Activated naive CD4-positive, alpha-beta T cell (primary cell): ENCODE measurements at places on chromosomes 6 and 20.

DNA sequence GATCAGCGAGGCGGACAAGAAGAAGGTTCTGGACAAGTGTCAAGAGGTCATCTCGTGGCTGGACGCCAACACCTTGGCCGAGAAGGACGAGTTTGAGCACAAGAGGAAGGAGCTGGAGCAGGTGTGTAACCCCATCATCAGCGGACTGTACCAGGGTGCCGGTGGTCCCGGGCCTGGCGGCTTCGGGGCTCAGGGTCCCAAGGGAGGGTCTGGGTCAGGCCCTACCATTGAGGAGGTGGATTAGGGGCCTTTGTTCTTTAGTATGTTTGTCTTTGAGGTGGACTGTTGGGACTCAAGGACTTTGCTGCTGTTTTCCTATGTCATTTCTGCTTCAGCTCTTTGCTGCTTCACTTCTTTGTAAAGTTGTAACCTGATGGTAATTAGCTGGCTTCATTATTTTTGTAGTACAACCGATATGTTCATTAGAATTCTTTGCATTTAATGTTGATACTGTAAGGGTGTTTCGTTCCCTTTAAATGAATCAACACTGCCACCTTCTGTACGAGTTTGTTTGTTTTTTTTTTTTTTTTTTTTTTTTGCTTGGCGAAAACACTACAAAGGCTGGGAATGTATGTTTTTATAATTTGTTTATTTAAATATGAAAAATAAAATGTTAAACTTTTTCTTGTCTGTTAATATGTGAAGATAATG is 2.2 kb downstream of the HSPA1B start:
- no peak for DNase-seq

GRCh38 chr6:27043244-27043643 is 204.3 kb upstream of the PRSS16 start:
- DNase-seq = no peak

DNA sequence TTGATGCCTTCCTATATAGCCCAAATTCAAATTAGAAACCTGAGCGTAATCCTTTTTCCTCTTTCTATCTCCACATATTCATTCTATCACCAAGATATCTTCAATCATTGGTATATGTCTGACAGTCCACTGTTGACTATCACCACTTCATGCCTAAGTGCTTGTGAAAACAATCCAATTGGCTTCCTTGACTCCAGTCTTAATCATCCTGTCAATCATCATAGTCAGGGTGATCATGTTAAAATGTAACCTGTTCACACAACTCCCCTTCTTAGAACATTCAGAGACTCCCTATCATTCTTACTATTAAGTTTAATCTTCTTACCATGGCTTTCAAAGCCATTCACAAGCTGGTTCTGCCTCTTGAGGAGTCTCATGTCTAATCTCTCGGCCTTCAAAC is 616.7 kb downstream of the PHF3 start:
- DNase-seq = no peak

DNA sequence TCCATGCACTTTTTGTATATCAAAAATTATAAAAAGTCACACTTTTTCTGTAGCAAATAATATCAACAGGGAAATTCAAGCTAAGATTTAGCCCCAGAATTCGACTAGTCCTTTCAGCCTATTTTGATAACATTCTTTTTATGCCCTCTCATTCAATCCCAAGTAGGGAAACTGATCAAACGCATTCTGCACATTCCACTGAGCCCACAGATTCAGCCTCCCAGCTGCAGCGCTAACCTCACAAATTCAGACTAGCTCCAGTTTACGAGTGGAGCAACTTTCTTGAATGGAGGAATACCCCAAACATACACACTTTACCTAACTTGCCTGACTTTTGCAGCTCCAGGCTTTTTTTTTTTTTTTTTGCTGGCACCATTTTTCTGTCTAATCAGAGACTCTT is 70.3 kb upstream of the HEY2 start:
- DNase-seq = no peak

GRCh38 chr6:7954477-7955200 is 44.1 kb upstream of the TXNDC5 start:
- no peak for DNase-seq

DNA sequence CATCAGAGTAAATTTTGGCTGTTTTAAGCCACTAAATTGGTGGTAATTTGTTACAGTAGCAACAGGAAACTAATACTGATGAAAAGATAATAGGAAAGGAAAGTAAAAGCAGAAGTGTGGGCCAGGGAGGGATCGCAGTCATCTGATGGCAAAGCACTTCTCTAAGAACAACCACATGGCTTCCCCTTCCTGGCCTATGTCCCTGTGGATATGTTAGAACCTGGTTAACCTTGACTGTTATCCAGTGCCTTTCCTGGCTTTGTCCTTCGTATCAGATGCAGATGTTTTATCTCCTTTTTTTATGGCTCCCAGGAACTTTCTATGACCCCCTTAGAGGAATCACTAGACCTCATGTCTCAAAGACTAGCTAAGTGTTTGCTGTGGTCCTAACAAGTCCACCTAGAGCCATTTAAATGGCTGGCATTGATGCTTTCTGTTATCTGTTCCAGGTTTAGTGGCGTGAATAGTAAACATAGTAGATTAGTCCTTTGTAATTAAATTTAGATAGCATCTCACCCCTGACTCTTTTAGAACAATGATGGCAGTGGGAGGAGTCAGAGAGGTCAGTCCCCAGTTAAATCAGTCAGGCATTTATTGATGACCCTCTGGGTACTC is 79.2 kb upstream of the PHACTR2 start:
- no peak for DNase-seq

DNA sequence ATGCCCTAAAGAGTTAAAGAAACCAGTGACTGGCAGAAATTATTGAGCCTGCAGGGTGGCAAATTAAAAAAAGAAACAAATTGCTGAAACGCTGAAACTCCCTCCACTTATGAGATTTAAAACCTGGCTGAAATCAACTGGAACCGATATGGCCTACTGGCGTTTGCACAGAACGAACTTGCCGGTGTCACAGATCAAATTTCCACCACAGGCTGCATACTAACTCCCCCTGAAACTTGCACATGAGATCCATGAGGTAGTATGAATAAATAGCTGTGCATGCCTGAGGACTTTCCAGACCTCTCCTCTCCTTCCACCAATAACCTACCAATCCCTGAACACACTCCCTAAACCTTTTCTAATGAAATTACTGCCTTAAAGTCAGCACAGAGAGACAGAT is 150.4 kb downstream of the RNGTT start:
- DNase-seq = no peak

DNA sequence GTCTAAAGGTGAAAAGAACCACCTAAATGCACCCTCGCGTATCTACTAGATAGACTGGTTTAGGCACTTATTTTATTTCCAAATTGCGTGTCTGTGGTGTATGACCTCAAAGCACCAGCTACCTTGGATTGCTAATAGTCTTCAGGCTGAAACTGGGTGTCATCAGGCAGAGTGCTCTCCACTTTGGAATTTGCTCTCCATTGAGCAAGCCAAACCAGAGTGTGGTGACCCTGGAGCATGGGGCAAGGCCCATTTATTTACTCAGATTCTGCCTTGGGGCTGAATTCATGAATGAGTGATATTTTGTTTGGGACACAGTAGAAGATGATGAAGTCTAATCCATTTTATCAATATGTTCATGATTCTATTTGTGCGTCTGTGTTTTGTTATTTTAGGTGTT is 812.8 kb upstream of the SLC35B3 start:
- no peak for DNase-seq

DNA sequence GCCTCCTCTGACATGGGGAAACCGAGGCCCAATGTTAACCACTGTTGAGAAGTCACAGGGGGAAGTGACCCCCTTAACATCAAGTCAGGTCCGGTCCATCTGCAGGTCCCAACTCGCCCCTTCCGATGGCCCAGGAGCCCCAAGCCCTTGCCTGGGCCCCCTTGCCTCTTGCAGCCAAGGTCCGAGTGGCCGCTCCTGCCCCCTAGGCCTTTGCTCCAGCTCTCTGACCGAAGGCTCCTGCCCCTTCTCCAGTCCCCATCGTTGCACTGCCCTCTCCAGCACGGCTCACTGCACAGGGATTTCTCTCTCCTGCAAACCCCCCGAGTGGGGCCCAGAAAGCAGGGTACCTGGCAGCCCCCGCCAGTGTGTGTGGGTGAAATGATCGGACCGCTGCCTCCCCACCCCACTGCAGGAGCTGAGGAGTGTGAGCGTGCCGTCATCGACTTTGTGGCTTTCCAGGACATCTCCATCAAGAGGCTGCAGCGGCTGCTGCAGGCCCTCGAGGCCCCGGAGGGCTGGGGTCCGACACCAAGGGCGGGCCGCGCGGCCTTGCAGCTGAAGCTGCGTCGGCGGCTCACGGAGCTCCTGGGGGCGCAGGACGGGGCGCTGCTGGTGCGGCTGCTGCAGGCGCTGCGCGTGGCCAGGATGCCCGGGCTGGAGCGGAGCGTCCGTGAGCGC is 1.6 kb downstream of the TNFRSF6B start:
- DNase-seq = no peak

- no peak for DNase-seq
Measured at GRCh38 chr20:33773412-33774089, 37.6 kb upstream of the CHMP4B start.

- DNase-seq = no peak
Measured at GRCh38 chr6:42279966-42280629, 62.4 kb upstream of the MRPS10 start.

- peak; percentile 28 for DNase-seq
Measured at GRCh38 chr20:17617212-17617867, 47.5 kb downstream of the DSTN start.

DNA sequence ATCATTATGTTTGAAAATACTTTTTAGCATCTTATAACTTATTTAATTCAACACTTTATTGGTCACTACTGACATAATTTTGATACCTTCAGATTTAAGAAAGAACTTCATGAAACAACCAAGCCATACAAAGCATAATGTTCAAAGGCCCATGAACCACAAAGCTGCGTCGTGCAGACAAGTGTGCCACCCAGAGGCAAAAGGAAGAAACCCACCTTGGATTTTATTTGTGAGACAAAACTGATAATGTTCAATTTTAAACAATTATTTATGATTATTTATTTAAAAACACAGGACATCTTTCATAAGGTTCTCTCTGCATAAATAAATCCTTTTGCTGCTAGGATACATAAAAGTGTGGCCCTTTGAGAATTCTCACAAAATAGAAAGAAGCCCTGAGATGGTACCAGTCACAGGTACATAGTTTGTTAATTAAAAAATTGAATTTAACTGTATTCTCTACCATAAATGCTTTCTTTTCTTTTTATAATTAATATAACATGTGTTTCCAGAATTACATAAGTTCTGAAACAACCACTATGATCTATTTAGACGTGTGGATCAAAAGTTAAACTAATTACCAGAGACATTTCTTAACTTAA is 143.7 kb downstream of the RALGAPA2 start:
- no peak for DNase-seq

DNA sequence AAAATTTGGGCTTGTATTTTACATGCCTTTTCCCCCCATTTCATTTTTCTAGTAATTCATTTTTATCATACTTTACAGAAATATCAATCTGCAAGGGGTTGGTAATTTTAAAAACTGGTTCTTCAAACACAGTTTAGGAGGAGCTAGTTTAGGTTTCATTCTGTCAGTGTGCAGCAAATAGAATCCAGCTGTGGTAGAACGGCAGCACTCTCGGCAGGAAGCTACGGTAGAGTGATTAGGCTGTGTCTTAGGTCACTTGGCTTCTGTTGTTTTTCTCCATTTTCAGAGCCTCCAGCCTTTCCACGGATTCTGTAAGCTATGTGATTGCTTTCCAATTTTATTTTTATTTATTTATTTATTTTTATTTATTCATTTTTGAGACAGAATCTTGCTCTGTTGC is 32.7 kb downstream of the TLDC2 start:
- DNase-seq = no peak

DNA sequence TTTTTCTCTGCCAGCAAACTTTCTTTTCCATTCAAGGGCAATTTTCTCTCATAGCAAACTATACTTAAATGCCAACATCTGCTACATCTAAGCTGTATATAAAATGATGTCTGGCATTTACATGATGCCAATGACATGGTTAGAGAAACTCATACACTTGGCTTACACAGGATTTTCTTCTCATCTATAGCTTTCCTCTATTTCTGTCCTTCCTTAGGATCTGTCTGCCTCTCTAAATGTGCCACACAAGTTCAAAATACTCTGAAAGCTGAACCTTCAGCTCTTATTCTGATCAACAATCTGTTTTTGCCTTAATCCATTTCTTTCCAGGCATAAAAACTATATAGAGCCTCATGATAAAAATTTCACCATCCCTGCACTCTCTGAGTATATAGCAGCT is 290.9 kb upstream of the RNF217 start:
- no peak for DNase-seq

- no peak for DNase-seq
Measured at GRCh38 chr6:118548136-118548535, at the start of gene PLN. Gene PLN, plus strand, starts transcription at chr6:118548296. Its CDS starts 10,626 bp downstream, at chr6:118558922.

- no peak for DNase-seq
Measured at GRCh38 chr6:134278000-134278399, 39.9 kb downstream of the SGK1 start.

DNA sequence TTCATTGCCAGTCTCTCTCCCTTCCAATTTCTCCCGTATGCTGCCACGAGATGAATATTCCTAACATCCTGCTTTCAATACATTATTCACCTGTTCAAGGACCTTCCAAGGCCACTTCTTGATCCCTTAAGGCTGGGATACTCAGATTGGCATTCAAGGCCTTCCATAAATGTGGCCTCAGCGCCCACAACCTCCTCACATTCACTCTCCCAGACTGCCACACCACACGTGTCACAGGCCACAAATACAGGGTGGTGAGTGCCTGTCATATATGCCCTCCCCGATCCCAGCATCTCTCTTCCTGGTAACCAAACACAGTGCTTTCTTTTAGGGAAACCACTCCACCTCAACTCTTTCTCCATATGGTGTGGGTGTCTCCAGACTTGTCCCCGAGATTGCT is 55.5 kb downstream of the TTI1 start:
- DNase-seq = no peak

DNA sequence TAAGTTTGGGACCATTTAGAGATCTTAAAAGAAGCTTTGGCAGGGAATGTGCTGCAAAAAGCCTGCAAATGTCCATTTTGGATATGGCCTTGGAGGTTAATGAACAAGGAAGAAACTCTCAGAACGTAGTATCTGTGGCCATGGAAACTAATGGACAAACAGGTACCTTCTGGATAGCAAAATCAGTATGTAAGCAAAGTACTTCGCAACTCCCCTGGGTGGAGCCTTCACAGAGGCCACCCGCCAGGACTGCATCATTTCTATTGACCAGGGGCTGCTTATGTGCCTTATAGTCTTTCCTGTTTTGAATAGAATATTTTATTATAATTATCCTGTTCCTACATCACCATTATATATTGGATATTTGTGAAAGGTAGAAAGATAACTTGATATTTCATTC is 510.8 kb upstream of the SYNCRIP start:
- no peak for DNase-seq

GRCh38 chr6:40352527-40353170 is 234.5 kb downstream of the LRFN2 start:
- no peak for DNase-seq
